Keratinocyte (primary cell): ENCODE measurements at places on chromosomes 3 and 15.

DNA sequence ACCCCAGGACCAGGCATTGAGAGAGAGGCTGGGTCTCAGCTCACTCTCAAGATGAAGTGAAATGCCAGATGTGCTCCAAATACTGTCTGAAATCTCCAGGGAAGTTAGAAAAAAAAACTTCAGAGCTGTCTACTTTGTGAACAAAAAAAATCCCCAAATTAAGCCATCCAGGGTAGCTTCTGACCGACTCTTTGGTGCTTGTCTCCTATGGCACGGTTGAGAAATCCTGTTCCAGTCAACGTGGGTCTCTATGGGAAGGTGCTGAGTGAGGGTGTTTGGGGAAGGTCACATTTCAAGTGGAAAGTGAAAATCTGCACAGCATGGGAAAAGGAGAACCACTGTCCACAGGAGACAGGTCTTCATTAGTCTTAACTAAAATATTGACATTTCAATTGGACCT lies 322.5 kb upstream of the CFAP20DC start:
- DNase-seq, result no peak

GRCh38 chr15:81768773-81769172 lies 277.0 kb downstream of the MEX3B start:
- no peak for DNase-seq

- DNase-seq, result no peak
Observed at GRCh38 chr3:2623436-2623835, 486.7 kb downstream of the IL5RA start.

DNA sequence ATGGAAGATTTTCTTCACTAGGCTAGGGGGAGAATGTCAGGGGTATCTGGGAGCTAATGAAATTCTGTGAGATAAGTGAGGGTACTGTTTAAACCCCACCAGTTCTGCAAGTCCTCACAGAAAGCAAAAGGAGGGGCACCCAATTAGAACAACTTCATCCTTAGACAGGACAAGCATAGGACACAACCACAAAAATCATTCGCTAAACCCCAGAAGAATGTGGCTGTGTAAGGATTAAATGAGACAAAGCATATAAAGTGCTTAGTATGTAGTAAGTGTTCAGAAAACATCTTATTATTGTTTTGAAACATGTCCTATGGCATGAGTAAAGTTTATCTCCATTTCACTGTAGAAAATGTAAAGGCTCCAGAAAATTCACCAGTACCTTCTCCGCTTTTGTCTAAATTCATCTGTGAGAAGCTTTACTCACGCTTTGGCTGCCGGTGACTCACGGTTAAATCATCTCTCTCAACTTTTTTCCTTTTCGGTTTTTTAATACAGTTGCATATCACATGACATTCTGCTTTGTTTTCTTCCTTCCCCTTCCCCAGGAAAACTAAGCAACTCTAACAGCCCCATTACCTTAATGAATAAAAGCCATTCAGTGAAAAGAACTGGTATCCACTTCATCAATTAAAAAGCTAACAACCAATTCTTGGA lies 1.7 kb downstream of the CLRN1 start:
- no peak for DNase-seq

GRCh38 chr3:71868876-71869275 lies 83.9 kb upstream of the PROK2 start:
- DNase-seq, result no peak

DNA sequence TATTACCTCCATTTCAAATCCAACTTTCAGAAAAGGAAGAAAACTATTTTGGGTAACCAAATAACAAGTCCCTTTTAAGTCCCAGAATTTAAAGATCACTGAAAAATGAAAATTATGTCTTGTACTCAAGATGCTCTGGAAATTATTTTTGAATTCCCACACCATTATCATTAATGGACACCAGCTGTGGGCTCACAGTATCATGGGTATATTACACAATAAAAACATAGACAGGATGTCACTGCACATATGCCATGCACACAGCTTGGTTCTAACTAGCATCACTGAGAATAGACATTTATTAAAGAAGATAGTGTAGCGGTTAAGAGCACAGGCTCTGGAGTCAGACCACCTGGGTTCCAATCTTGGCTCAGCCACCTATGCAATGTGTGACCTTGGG lies 130.4 kb downstream of the FRMD5 start:
- no peak for DNase-seq

- DNase-seq, result no peak
Observed at GRCh38 chr3:192082730-192083660, 622.0 kb downstream of the PYDC2 start.

GRCh38 chr3:151925876-151926275 lies 52.4 kb downstream of the SUCNR1 start:
- DNase-seq, result no peak

- DNase-seq, result no peak
Observed at GRCh38 chr3:9590282-9590791, 36.7 kb upstream of the LHFPL4 start.

DNA sequence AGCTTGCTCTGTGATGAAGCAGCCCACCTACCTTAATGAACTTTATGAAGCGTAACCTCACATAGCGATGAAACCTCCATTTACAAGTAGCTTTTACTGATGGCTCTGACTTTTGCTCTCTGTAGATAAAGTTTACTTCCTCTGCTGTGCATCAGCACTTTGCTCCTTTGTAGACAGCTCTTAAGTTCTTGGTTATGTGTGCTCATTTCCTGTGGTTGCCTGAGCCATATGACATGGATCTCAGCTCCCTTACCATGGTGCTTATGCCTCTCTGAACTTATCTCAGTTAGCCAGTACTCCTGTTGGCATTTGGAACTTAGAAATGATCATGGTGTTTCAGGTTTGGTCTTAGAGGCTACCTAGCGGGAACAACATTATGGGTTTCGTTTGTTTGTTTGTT lies 7.8 kb downstream of the MFSD1 start:
- DNase-seq, result no peak

DNA sequence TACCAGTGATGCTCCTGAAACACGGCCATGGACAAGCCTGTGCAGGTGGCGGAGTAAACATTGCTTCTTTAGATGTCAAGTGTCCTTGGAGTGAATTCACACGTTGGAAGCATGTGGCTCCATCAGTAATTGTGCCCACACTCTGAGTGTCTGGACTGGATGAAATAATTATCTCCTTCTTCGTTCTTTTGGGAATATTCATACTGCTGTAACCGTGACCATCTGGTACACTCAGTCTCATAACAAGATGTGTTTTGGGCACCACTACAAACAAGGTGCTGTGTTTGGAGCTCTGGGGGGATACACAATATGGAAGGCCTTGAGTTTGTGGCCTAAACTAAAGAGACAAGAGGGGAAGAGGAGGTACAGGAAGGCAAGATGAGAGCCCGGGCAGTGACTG lies 165.6 kb downstream of the APBA2 start:
- no peak for DNase-seq

DNA sequence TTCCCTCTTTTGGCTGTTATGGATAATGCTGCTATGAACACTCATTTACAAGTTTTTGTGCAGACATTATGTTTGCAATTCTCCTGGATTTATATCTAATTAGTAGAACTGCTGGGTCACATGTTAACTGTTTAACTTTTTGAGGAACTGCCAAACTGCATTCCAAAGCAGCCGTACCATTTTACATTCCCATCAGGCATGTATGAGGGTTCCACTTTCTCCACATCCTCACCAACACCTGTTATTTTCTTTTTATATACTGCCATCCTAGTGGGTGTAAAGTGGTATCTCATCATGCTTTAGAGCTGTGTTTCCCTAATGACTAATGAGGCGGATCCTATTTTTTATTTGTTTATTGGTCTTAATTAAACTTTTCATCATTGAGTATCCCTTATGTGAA lies 9.2 kb downstream of the KPNA4 start:
- DNase-seq, result no peak

DNA sequence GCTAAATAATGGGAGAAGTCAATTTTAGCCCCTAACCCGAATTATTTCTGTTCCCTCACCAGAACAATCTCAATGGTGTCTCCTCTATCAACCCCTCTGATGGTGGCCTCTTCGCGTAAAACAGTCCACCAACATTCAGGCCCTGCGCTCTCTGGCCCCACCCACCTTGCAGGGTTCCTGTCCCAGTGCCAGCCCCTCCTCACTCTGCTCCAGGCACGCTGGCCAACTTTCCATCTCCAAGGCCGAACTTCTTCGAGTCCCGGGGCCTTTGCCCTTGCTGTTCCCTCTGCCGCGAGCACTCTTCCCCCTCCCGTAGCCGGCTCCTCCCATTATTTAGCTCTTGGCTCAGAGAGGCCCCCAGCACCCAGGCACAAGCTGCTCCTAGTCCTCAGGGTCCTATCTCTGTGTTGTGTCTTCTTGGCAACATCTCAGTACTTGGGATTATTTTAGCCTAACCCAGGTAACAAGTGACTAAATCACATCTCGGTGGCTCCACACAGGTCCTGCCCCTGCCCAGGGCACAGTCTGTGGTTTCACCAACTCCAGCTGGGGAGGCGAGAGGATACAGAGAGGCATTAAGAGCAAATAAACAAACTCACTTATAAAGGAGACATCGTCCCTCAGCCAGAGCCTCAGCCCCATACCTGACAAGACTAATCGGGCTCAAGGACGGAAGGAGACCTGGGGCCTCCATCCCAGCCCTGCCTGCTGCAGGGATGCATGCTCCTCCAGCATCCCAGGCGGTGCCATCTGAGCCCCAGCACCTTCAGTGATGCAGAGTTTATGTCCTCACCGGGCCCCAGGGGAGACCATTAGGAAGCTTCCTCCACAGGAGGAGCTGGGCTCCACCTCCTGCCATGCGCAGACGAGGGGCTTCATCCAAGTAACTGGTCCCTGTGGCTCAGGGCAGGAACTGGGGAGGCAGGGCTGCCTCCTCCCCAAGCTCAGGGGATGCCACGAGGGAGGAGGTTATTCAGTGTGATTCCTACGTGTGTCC lies 19.7 kb upstream of the IQSEC1 start:
- no peak for DNase-seq
